ENCODE measurements at places on chromosomes 7 and 10. TPM values are rescaled to one million over a fixed set of nuclear protein-coding genes. Genes with fewer than 3 reads are reported as not detected.

The WNT16 gene
- total RNA-seq = not detected

The ZCWPW1 gene
- total RNA-seq = 3.5 TPM

The LMBR1 gene
- 61.7 TPM for total RNA-seq

The SSC4D gene
- 0.71 TPM for total RNA-seq

The ANXA8L1 gene
- not detected for total RNA-seq
